Stimulated activated CD4-positive, alpha-beta T cell treated with anti-CD3 and anti-CD28 coated beads, Interleukin-1b, Interleukin-23, amount 100 ng/mL, for 24 hours (primary cell): ENCODE measurements at places on chromosomes 12 and 14.

- DNase-seq = no peak
Measured at GRCh38 chr14:92287987-92288386, 35.0 kb upstream of the SLC24A4 start.

DNA sequence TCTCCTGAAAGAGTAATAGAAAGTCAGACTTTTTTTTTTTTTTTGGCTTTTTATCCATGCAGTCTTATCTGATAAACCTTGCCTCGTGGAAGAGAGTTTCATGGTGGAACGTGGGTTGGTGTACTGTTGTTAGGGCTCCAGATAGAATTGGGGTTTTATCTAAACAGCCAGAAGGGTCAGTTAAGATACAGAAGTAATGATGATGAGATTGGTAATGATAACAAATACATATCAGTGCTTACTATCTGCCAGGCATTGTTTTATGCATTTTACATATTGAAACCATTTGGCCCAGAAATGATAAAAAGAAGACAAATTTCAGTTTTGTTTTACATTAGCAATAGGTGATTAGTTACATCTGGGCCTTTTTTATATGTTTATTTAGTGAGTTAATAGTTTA, 372.8 kb upstream of the PRICKLE1 start:
- DNase-seq = no peak

DNA sequence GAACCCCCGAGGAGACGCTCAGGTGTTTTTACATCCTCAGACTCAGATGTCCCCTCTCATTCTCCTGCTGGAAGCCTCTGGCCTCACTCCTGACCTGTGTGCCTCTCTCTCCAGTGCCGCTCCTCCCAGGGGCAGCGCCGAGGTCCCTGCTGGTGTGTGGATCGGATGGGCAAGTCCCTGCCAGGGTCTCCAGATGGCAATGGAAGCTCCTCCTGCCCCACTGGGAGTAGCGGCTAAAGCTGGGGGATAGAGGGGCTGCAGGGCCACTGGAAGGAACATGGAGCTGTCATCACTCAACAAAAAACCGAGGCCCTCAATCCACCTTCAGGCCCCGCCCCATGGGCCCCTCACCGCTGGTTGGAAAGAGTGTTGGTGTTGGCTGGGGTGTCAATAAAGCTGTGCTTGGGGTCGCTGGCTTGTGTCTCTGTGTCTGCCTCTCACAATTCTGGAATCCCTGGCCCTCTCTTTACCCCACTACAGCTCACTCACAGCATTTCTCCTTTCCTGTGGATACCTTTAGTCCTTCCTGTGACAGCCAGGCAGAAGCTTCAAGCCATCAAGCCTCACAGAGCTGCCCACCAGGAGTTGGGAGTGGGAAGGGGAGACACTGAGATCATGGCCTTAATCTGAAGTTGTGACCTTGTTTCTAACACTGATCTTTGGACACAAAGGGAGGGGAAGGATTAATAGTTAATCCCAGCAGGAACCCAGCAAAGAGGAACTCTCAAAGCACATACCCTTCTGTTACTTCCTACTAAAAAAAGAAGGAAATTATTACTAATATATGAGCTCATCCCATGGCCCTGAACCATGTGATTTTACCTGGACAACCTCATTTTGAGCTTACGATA, 1.1 kb upstream of the SOAT2 start:
- DNase-seq = no peak

GRCh38 chr12:64691795-64692583, 67.2 kb downstream of the GNS start:
- no peak for DNase-seq

DNA sequence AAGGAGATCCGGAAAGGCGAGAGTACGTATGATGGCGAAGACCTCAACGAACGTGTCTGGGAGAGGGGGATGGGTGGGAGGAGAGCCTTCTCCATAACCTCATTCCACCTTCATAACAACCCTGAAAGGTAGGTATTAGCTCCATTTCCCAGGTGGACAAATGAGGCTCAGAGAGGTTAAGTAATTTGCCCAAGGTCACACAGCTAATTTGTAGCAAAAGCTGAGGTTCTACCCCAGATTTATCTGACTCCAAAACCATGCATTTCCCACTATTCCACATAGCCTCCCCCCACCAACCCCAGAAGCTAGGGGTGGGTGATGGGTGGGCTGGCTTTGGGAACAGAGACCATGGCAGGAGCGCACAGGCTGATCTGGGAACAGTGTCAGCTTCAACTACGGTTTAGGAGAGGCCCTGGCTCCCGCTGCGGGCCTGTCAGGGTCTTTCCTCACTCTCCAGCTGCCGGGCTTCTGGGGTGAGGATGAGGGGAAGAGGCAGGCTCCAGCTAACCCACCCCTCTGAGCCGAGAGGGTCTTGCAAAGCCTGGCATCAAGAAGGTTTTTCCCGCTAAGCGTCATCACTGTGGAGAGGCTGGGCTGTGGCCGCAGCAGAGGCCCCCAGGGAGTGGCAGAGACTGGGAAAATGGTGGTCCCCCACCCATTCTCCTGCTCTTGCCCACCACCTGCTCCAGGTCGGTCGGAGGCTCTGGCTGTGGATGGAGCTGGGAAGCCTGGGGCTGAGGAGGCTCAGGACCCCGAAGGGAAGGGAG, 8.9 kb downstream of the CHGA start:
- DNase-seq = no peak

GRCh38 chr12:63302941-63303536, 152.0 kb upstream of the AVPR1A start:
- no peak for DNase-seq

DNA sequence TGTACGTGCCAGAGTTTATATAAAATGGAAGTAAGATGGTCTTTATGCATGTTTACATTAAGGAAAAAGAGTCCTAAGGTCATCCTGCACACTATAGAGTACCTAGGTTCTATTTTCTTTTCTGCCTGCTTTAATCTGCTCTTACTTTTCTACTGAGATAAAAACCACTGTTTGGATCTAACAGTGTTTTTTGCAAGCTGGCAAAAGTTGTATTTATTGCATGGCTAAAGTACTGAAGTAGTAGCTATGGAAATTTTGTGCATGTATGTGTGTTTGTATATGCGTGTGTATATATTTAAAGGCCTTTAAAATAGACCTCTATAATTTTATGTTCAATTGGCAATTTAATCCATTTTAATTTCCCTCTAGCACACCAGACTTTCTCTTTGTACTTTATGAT, 98.3 kb upstream of the CPSF6 start:
- no peak for DNase-seq

DNA sequence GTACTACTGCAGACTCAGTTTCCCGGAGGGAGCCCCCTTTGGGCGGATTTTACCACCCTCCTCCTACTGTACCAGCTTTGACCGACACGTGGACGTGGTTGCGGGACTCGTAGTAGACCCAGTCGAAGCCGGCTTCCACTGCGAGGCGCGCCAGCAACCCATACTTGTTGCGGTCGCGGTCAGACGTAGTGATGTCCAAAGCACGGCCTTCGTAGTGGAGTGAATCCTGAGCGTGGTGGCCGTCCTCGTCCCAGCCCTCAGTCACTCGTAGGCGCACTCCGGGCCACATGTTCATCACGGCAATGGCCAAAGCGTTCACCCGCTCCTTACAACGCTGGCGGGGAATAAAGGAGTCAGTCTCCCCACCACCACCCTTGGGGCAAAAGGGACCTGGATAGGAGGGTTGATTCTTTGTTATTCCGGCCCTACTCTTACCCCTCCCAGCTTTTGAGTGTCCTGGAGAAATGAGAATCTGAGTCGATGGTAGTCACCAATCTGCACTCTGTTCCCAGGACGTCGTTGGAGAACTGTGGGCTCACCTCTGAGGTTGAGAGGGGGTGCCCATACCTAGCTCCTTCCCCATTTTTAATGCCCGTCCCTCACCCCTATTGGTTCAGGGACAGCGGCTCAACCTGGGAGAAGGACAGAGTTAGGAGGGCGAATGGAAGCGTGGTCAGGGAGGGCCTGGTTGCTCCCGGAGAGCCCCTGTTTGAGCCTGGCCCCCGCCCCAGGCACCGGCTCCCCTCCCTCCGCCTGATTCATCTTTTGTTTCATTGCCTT, 3.4 kb downstream of the DHH start:
- no peak for DNase-seq

DNA sequence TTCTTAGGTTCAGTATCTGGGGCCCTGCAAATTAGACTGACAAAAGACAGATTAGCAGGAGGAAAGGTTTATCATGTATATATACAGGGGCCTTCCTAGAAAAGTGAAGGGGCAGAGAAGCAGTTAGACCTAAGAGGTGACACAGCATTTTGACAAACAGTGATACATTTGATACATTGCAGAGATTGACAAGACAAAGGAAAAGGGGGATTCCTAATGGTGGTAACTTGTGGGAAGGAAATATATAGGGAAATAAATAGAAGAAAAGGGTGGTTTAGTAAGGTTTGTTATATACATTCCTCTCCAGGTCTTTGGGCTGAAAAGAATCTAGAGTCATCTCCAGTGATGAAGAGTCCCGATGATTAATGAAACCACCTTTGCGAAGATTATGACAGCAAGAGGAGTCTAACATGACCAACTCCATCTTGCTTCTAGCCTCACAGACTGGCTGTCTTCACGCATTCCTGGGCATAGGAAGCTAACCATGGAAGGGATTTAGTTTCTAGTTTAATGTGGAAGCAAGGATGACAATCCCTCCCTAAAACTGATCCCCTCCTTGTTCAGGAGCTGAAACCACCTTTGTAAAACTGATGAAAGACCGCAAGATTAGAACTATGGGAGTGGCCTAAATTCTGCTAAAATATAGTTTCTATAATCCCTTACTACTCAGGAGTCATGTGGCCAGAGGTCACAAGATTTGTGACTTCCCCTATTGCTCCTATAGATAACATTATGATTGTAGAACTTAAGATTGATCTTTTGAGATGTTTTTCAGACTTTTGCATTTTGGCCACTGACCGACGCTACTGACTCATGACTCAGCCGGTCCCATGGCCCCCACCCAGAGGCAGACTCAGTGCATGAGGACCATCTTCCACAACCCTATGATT, 31.1 kb upstream of the CPM start:
- DNase-seq = no peak

DNA sequence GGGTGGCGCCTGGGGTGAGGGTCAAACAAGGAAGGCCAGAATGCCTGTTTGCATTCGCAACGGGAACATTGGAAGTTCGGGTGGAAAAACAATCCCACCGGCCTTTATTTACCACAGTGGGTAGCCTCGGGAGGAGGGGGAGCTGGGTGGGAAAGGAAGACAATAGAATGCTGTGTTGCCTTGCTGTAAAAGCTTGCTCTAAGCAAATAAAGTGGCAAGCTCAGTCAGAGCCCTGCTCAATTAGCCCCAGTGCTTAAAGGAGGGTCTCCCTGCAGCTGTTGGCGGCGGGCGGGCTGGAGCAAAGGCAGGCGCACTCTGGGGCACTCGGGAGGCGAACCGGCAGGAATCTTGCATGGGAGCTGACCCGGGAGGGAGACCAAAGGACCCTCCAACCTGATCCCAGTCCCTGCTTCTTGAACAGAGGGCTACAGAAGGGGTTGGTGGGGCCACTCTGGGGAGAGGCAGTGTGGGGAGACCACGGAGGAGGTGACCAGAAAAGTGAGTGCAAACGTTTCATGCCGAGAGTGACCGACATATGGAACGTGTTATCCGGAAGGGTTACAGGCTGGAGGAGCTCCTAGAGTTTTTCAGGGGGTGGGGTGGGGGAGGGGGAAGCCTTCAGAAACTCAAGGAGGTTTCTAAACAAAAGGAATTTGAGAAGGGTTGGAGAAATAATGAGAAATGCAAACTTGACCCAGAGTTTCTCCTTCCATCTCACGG, 48.5 kb downstream of the NTF3 start:
- no peak for DNase-seq

DNA sequence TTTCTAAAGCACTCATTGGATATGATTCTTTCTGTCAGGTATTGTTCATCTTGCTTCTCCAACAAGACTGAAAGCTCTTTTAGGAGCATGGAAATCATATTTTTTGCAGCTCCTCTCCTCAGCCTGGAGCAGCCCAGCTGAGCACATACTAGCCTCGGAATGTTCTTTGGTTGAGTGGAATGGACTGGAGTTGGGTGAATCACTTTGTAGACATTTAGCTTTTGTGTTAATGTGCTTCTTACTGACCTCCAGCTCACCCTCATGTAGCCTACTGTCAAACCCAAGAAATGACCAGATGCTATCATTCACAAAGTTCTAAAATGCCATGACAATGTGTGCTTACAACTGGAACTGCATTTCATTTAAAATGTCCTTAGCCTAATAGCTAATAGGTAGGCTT, 161.1 kb downstream of the NUAK1 start:
- DNase-seq = no peak

DNA sequence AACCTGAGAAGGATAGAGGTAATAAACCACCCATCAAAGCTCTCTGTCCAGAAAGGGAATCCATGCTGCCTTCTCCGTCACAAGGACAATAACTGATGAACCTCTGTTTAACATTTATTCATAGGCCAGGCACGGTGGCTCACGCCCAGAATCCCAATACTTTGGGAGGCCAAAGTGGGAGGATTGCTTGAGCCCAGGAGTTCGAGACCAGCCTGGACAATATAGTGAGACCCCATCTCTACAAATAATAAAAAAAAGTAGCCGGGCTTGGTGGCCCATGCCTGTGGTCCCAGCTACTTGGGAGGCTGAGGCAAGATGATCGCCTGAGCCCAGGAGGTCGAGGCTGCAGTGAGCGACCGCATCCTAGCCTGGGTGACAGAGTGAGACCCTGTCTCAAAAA, 7.1 kb upstream of the FOS start:
- DNase-seq = no peak

DNA sequence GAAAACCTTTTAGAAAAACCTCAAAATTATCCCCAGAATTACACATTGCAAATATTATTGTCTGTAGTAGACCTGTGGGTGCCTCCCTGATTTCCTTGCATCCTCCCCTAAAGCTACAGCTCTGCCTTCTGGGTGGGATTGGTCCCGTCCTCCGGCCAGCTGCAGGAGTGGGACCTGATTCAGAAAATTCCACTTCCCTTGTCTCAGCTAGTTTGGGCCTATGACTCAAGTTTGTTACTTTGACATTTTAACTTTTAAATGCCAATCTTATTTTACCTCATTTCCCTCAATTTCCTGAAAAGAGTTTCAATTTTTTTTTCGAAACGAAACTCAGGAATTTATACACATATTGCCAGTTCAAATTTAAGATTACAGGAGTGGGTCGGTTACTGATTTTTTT, 13.2 kb upstream of the SLC41A2 start:
- no peak for DNase-seq

DNA sequence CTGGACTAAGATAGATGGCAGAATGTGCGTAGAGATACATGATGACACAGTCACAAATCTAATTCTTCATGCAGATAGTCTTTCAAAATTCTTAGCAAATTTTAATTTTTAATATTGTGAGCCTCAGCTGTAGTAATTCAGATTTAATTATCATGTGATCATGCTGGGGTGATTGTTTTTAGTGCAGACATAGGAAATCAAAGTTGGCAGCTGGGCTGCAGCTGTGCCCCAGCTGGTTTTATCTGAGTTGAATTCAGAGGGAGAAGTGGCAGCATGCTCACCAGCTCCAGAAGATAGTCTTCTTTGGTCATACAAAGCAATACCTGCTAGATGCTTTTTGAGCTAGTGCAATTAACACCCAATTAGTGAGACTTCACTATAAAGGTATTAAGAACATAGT, 292.9 kb downstream of the RAD51B start:
- no peak for DNase-seq

- DNase-seq = no peak
Measured at GRCh38 chr12:48340943-48341342, 9.8 kb downstream of the ZNF641 start.
